ENCODE measurements at places on chromosomes 12 and 14.

- DNase-seq = no peak
Measured at GRCh38 chr12:106147956-106148355, 9.2 kb upstream of the NUAK1 start.

- no peak for DNase-seq
Measured at GRCh38 chr12:68416826-68417225, 84.7 kb upstream of the MDM1 start.

- no peak for DNase-seq
Measured at GRCh38 chr12:944211-944610, 5.3 kb downstream of the RAD52 start.

DNA sequence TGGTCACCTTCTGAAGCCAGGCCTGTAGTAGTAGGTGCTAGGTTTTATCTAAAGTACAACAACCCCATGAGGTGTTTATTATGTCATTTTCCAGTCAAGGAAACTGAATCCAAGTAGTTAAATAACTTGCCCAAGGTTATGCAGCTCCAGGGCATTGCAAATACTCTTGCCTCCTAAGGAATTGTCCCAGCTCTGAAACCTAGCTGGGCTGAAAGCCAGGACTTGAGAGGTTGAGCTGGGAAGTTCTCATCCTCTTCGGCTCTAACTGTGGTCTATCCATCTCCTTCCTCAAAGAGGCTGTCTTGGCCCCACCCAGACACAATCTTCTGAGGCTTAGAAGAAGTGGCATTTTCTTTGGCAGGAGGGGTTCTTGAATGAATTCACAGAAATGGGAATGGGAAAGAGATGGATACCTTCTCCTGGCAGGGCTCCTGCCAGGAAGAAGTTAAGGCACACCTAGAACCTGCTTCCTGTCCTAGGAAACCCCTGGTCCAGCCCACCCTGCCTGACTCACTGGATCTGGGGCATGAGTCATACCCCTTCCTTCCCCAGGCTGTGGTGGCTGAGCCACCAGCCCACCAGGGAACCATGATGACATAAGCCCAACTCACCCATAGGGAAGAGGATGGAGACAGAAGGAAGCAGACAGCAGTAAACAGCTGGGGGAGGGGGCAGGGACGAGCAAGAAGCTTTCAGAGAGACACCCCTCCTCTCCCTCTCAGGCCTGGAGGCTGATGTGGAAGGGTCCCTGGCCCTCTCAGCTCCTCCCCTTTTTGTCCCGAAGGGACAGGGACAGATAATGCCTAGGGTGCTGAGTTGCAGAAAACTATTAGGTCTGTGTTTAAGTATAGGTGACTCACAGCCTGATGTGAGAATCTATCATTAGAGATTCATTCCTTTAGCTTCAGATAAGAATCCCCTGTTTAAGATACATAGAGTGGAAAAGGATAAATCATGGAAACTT, 2.1 kb upstream of the PLEK2 start:
- DNase-seq = no peak

DNA sequence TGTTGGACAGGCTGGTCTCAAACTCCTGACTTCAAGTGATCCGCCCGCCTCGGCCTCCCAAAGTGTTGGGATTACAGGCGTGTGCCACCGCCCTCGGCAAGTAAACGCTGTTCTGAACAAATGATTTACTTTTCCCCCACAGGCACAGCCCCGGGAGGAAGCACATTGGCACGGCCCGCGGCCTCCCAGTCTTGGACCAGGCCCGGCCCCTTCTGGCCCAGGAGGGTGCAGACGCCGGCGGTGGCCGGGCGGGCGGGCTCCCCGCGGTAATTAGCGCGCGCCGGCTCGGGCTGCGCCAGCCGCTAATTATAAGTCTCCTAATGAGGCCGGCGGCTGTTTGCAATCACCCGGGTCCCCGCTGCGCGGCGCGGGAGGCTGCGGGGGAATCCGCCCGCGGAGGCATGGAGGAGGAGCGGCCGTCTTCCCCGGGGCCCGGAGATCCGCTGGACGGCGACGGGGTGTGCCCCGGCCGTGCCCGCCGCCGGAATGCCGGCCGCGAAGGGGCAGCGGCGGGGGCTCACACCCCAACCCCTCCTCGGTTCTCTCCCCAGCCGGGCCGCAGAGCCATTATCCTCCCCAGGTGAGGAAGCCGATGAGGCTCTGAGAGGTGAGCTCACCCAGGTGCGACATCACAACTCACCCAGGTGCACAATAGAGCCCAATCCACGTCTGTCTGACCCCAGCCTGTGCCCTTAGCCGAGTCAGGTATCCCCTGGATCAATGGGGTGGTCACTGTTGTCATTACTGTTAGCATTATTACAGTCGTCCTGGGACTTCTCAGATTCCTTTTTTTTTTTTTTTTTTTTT, 3.3 kb upstream of the POP5 start:
- DNase-seq = peak; percentile 24

- DNase-seq = peak; percentile 41
Measured at GRCh38 chr12:10749700-10750384, 26.7 kb upstream of the YBX3 start.

DNA sequence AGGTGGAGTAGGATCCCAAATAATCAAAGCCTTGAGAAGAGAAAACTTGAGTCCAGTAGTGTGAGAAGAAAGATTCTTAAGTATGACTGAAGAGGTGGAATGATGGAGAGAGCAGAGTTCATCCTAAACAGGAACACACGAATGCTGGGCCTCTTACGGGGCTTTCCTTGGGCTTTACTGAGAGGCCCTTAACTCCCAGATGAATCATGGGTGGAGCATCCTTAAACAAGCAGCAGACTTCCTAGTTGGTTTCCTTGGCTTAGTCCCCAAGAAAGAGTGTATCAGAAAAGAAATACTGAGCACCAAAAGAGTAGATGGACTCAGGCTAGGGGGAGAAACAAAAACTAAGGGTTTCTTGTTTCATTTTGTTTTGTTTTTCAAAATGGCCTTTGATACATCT, 132.5 kb downstream of the GPR135 start:
- no peak for DNase-seq

GRCh38 chr14:36662543-36663403, 1.1 kb downstream of the PAX9 start:
- no peak for DNase-seq

DNA sequence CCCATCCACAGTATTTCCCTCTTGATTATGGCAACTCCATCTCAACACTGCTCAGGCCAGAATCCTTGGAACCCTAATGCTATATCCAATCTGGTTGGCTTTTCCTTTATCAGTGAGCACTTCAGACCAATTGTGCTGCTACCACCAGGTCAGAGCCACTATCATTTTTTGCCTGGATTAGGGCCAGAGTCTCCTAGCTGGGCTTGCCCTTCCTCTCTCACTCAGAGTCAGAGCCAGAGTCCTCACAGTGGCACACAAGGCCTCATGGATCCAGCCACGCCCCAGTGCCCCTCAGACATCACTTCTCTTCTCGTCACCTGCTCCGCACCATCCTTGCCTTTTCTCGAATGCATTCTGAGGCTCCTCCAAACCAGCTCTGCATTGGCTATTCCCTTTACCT, 211.1 kb downstream of the ANO6 start:
- no peak for DNase-seq

GRCh38 chr14:65321370-65321875, 91.1 kb upstream of the FUT8 start:
- DNase-seq = no peak

DNA sequence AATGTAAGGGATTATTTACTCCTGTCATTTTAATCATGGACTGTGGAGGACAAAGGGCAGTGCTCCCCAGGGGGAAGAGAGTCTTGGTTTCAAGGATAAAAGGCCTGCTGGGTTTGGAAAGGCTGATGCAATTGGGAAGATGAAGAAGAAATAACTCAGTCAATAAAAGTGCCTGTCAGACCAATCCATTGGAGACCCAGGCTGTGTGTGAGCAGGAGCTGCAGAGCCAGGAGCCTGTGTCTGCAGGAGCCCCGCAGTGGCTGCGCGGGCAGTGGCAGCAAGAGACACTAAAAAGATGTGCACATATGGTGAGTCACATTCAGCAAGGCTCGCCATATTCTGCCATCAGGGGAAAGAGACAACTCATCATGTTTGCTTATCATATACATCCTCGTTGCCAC, 90.4 kb downstream of the CRACR2A start:
- DNase-seq = no peak

DNA sequence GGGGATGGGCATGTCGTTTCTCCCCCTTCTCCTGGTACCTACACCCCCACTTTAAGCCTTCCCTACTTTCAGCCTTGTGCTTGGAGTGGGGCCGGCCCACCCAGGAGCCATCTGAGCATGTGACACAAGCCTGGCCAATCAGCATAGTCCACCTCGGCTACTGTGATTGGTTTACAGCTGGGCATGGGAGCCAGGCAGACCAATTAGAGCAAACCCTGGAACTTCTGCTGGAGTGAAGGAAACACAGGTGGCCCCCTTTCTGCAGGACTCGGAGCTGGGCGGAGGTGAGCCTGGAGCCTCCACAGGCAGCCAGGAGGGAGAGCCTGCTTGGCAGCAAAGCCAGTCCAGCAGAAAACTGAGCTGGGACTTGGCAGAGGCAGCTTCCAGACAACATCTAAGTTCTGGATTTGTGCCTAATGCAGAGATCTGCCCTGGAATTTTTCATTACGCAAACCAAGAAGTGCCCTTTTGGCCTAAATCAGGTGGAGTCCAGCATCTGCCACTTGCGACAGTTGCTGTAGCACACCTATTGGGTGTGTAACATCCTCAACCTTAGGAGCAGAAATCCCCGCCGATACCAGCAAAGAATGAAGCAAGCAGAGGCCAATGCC, 59.5 kb downstream of the SCARB1 start:
- DNase-seq = no peak

DNA sequence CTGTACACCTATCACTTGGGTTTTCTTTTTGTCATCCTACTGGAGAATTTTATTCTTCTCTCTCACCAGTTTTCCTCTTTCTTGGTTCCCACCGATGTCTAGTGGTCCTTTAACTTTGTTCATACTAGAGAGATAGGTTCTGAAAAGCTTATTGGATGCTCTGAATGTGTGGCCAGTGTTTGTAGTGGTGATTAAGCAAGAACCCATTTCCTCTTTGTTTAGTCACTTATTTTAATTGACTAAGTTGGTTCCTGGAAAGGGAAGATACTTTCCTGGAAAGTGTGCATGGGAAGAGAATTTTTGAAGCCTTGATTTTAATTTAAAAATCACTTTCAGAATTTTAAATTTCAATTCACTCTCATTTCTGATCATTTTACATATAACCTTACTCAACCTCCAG, 127.2 kb downstream of the OTOGL start:
- DNase-seq = no peak

- DNase-seq = no peak
Measured at GRCh38 chr14:73188501-73188911, 48.8 kb upstream of the PAPLN start.

DNA sequence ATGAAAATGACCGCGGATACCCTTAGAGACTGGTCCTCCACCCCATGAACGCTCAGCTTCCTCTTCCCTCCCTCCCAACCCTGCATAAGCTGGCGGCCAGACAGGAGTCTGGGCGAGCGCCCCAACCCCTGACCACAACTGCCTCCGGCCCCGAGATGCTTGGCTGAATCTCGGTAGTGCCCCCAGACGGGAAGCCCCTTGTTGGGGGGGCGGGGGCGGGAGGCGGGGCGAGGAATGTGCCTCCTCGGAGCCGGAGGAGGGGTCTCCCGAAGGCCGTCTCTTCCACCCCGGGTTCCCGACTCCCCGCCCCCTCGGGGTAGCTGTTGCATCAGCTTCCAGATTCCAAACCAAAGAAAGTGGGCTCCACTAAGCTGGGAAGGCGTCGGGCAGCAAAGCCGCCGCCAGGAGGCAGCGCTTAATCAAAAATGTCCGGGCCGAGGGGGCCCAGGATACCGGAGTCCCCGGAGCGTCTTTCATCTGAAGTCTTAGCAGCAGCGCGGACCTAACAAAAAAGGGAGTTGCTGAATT, 7.1 kb upstream of the MRPL52 start:
- peak; percentile 57 for DNase-seq

- no peak for DNase-seq
Measured at GRCh38 chr12:27553941-27554340, 29.9 kb downstream of the PPFIBP1 start.

Data from stimulated activated CD4-positive, alpha-beta T cell treated with anti-CD3 and anti-CD28 coated beads, TNF-alpha, amount 100 ng/mL, for 48 hours (primary cell).